ENCODE measurements at places on chromosomes 2 and 18.

DNA sequence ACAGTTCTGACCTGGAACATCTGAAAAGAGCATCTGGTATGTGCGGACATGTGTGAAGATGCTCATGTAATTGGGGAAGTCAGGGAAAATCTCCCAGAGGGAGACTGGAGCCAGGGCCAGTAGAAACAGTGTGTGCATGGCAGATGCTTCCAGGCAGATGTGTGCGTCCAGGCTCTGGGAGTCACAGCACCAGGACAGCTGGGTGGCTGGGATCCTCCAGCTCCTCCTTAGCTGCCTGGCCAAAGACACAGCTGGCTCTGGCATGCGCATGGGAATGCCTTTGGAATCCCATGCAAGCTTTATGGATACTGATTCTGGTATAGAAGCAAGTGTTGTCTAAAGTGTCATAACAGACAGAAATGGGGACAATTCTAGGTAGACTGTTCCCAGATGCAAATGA lies 369.7 kb downstream of the INSIG2 start:
- no peak for DNase-seq

DNA sequence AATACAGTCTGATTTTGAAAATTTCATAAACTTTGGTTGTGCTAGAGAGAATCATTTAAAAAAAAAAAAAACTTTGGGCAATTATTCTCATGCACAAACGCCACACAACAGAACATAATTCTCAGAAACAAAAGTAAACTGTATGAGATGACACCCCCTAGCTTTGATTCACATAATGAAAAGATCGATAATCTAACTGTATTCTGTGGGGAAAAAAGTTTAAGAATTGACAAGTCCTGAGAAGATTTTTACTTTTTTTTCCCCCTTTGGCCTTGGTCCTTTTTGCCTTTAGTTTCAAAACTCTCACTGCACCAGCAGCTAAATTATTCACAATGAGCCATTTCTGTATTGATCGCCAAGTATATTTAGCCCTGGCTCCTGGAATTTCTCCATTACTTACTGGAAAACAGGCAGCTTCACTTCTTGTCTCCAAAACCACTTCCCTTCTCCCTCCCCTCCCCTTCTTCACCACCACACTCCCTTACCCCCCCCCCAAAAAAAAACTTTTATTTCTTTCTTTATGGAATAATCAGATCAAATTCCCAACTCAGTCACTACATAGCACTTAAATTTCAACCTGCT lies 2.0 kb downstream of the IKZF2 start:
- DNase-seq: no peak

DNA sequence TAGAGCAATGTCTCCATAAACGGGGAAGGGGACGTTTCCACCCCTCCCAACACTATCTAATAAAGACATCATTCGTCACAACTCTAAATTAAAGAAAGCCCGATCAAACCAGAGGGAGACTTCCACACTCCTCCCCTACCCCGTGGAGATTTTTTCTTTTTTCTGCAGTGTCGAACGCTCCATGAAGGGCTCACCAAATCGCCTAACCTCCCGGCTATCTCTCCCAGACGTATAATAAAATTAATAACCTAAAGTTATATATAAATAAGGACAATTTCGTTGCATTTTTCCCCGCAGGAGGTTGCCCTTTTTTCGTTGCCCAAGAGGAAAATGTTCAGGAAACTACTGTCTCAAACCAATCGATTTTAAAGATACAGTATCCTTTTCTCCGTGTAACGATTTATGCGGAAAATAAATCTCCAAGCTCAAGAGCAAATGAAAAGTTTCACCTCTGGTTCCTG lies 2.4 kb downstream of the EVX2 start:
- DNase-seq: no peak

DNA sequence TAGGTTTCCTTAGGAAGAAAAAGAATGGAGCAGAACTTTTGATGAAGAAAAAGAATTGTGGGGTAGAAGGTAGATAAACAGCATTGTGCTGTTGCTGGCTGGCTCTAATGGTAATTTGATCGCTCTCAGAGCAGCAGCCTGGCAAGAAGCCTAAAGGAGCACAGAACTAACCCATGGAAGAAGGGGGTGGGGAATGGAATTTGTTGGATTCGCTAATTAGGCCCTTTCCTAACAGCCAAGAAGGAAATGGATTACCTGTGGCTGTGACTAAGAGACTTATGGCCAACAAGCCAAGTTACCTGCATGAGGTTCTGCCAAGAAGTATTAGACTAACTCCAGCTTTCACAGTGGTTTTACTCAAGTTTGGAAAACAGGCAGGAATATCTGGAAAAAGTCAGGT lies 210.6 kb downstream of the IKZF2 start:
- no peak for DNase-seq

- peak; percentile 24 for DNase-seq
Observed at GRCh38 chr2:96396602-96397001, 61.0 kb downstream of the NCAPH start.

DNA sequence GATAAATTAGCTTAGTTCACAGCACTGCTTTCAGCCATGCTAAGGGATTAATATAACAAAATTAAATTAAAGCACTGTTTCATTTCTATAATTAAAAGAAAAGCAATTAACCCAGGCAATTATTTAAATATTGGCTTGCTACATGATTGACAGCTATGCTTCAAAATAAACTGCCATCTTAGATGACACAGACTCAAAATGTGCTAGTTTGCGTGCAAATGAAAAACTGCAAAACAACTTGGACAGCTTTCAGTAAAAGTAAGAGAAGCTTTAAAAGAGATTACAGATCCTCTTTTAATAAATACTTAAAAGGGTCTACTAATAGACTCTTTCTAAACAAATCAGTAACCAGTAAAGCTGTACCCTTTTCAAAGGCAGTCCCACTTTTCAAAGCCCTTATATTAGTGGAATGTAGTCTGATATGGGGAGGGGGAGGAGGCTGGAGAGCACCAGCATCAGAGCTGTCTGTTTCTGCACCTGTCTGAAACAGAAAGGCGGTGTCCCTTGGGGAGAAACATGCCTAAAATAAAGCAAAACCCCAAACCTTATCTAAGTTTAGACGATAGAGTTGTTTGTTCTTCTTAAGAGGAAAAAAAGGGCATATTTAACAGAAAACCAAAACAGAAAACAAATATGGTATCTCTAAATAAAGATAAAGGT lies 20.8 kb downstream of the EIF2AK3 start:
- DNase-seq: no peak

DNA sequence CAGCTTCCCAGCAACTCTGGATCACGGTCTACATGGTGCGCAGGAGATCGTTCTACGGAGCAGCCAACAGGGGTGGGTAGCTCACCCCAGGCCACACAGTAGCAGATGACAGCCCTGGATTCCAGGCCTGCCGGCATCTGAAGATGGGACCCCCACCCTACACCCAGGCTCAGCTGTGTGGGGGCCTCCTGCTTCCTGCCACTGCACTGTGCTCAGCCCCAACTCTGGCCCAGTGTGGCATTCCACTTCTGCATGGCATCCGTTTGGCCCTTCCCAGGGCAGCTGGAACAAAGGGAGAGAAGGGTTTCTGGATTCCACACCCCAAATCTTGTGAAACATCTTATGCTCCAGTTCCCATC lies 9.1 kb downstream of the PER2 start:
- no peak for DNase-seq

DNA sequence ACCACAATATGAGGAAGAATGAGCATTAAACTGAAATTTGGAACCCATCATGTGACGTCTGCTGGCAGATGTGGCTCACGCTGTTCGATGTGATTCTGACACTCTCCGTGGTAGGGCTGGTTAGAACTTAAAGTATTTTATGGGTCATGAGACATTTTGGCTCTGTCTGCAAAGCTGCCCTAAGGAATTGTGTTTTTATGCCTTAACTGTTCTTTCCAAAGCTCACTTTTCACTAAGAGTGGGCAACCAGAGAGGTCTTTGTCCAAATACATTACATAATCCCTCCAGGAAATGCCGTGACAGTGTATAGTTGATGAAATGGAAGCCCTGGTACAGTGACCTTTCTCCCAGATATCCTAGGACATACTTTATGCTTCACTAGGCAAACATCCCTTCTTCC lies 119.1 kb downstream of the AQP4 start:
- peak; percentile 50 for DNase-seq

- DNase-seq: no peak
Observed at GRCh38 chr18:22174341-22175145, 5.2 kb downstream of the GATA6 start.

DNA sequence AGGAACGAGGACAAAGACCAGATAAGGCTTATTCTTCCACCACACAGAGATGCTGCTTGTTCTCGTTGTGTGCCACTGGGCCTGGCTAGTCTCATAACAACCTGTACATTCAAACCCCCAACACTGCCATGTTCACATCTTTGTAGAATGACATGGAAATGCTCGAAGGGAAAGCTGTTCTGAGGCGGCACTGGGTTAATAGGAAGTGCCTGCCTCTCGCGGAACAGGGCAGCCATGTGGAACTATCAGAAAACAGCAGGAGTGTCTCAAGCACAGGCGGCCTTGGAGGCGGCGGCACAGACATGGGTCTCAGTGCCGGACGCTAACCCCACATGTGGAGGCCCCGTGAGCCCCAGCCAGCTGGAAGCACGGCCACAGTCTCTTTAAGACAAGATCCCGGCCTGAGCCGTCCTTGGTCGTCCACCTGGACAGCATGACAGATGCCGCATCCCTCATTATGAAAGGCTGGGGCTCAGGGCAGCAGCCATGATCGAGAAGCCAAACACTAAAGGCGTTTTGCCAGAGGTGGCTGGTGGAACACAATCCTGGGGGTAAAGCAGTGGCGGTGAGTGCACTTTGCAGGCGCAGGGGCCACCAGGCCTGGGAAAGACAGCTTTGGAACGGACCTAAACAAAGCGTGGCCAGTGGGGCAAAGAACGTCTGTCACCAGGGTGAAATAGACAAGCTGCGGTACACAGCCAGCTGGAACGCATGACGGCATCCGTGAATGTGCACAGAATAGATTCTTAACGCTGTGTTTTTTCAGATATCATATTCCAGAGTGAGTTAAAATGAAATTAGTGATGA lies 161.0 kb downstream of the HDAC4 start:
- DNase-seq: no peak

- peak; percentile 62 for DNase-seq
Observed at GRCh38 chr2:160269803-160270570, 69.9 kb upstream of the ITGB6 start.

- DNase-seq: no peak
Observed at GRCh38 chr2:210938228-210938627, 381.8 kb downstream of the CPS1 start.

- no peak for DNase-seq
Observed at GRCh38 chr2:70468878-70469277, 84.7 kb downstream of the TGFA start.

DNA sequence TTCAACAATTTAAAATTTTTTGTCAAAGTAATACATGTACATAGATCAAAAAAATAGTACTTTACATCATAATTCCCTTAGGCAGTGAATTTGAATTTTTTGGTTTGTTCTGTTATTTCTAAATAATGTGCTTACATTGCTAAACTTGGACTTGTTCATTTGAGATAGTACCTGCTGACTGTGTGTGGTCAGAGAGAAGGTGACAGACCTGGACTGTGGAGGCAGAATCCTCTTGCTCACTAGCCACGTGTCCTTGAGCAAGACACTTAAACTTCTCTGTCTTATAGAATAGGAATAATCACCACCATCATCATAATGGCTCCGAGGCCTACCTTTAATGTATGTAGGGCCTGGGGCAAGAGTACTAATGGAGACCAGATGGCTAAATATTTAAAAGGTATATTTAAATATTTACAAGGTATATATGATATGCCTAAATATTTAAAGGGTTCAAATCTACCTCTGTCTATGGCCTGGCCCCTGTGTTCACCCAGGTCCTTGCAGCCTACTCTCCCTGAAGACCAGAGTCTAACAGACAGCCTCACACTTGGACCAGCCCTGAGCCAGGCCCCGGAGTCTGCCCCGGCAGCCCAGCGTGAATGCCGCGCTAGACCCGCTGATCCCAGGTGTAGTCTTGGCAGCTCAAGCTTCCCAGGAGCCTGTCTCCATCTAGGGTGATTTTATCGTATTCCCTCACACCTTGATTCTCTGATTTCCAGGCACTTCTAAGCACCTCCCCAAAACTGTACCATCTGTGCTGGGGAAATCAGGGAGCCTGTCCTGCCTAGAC lies 33.5 kb downstream of the ZNF532 start:
- DNase-seq: no peak

- no peak for DNase-seq
Observed at GRCh38 chr2:14074691-14075090, 557.8 kb upstream of the LRATD1 start.

DNA sequence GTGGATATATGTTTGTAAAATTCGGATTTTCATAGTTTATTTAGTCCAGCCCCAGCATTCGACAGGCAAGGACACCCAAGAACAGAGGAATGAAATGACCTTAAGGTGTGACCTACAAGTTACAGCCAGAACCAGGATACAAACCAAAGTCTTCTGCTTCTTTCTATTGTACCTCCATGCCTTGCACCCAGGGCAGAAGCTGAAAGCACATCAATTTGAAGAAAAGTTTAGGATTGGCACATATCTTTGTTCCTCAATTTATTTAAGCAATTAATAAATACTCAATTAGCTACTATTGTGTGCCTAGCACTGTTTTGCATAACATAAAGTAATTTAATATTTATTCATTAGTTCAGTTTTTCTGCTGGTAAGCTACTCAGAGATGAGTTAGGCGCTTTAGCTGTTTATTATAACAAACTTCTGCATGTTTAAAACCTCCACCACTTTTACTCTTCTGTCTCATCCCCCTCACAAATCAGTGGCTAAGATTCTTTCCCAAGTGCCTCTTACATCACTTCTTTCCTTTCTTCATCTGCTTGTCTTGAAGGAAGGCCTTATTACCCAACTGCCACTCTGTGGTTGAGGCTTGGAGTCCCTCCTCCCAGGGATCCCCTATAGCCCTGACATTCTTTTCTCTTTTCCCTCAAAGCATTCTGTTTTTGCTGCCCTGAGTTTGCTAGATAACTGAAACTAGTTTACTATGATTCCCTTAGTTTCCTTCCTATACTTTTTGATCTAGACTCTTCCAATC lies 37.1 kb upstream of the DARS1 start:
- DNase-seq: peak; percentile 97

DNA sequence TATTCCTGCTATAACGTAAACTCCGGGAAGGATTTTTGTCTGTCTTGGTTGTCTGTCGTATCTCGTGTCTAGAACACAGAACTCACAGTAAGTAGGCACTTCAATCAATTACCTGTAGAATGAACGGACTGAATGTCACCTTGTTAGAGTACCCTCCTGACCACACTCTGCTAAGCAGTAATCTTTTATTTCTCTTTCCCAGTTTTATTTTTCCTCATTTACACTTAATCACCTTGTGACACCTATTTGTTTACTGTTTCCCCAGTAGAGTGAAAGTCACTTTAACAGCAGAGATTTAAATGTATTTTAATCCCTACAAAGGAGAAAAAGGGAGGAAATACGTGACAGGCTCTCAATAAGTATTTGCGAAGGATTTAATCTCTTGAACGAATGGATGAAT lies 514 bp upstream of the EPB41L5 start:
- no peak for DNase-seq

DNA sequence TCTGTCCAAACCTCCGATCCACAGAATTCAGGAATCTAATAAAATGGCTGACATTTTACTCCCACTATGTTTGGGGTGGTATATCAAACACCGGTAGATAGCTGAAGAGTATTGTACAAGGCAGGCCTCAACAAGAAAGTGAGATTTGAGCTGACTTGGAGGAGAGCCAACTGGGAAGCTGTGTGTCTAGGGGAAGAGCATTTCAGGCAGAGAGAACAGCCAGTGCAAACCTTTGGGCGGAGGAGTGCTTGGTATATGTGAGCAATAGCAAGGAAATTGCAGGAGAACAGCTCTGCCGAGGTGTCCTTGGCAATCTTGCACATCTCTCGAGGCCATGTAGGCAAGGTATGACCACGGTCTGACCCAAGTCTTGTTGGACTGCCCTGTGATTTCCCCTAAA lies 1.8 kb upstream of the MERTK start:
- DNase-seq: no peak
